ENCODE measurements at places on chromosomes 2 and 18.

GRCh38 chr2:168208652-168209051 is 38.7 kb downstream of the STK39 start:
- no peak for DNase-seq

GRCh38 chr2:20181761-20182160 is 43.2 kb downstream of the SDC1 start:
- no peak for DNase-seq

- no peak for DNase-seq
Observed at GRCh38 chr18:9522952-9523351, 47.6 kb downstream of the RALBP1 start.

GRCh38 chr2:96320728-96321622 is 4.1 kb upstream of the ITPRIPL1 start:
- DNase-seq, result no peak

DNA sequence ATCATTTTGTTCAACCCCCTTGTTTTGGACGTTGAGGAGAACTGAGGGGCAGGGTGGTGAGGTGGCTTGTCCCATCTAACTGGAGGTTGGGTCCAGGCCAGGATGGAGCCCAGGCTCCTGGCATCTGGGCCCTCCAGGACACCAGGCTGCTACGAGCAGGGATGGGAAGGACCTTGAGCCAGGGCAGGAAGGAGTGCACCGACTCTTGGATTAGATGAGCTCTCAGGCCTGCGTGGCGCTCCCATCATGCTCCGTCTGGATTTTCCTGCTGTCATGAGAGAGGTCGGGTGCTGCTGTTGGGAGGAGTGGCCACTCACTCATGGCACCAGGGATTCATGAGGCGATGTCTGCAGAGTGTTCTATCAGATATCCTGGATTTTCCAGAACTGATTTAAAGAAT is 18.3 kb upstream of the ALLC start:
- DNase-seq, result no peak

- DNase-seq, result no peak
Observed at GRCh38 chr2:172894689-172895387, 159.2 kb downstream of the RAPGEF4 start.

DNA sequence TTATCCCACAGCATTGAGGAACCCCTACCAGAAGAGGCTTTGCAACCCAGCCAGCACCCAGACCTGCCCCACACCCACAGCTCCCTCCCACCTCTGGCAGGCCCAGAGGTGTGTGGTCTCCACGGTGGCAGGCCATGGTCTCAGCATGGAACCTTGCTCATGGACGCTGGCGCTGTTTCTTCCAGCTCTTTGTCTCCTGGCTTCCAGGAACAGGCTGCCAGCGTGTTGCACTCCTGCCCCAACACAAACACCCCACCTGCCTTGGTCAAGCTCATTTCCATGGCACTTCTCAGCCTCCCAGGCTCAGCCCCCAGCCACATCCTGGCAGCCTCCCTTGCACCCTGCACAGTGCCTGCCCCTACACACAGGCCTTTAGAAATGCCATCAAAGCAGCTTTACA is 31.7 kb downstream of the EN1 start:
- DNase-seq, result no peak

DNA sequence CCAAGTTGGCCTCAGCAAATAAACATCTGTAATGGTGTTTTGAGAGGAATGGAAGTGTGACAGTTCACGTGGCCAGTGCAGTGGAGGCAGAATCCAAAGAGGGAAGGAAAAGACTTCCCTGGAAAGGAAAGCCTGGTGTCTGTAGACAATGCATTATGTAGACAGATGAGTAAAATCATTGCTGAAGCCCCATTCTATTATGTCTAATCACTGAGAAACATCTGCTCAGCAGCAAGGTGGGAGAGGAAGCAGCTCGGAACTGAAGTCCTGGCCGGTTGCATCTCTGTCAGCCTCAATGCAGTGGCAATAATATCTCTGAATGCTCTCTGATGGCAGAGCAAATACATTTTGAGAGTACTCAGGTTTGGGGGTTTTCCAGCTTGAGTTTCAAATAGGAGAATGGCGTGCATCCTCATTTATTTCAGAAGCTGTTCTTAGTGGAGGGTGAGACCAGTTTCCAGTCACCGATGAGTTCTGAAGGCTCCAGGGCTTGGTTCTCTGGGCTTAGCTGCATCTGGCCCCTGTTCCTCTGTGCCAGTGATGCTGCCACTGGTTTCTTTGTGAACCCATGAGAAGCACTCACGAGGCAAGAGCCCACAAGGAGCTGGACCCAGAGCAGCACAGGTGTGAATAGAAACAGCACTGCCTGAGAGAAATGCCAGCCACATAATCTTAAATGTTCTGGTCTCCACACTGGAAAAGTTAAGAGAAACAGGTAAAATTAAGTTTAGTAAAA is 63.3 kb downstream of the RPIA start:
- DNase-seq, result peak; percentile 14

GRCh38 chr18:36099311-36099710 is 29.8 kb downstream of the SLC39A6 start:
- no peak for DNase-seq

- DNase-seq, result no peak
Observed at GRCh38 chr2:197628043-197628500, 47.3 kb downstream of the RFTN2 start.

DNA sequence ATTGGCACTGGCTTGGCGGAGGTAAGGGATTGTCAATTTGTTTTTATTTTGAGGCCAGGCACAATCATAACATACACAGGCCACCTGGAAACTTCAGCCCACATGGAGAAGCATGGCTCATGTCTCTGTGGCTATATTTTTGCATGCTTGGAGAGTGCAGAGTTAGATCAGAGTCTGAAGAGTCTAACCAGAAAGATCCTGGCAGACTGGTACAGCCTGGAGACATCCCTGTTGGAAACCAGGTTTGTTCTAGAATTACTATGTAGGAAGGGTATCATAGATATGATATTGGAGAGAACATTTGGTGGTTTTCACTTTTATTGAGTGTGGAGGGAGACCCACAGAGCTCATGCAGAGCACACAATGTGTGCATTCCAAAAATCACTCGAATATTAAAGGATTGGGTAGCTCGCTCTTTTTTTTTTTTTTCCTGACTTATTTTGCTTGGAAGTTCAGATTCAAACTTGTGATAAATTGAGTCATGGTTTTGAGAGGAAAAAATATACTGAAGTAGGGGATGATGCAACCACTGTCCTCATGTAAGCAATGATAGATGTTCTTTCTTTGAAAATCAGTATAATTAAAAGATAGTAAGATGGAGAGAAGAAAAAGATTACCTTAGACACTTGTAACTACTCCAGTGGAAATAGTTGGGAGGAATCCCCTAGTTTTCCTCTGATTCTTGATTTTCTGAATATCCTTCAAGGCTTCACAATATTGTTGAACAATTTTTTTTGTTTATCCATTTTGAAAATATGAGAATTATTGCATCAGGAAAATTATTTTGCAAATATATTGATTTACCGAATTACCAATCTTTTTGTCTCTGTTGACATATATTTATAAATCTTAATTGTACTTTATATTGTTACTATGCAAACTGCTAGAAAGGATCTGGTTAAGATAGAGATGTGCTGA is 185.7 kb upstream of the ZEB2 start:
- DNase-seq, result no peak

- DNase-seq, result no peak
Observed at GRCh38 chr18:9429662-9429993, 45.7 kb upstream of the RALBP1 start.

GRCh38 chr2:232412986-232413385 is 6.3 kb downstream of the ALPG start:
- no peak for DNase-seq

- DNase-seq, result no peak
Observed at GRCh38 chr2:238255151-238255551, 15.3 kb upstream of the HES6 start.

DNA sequence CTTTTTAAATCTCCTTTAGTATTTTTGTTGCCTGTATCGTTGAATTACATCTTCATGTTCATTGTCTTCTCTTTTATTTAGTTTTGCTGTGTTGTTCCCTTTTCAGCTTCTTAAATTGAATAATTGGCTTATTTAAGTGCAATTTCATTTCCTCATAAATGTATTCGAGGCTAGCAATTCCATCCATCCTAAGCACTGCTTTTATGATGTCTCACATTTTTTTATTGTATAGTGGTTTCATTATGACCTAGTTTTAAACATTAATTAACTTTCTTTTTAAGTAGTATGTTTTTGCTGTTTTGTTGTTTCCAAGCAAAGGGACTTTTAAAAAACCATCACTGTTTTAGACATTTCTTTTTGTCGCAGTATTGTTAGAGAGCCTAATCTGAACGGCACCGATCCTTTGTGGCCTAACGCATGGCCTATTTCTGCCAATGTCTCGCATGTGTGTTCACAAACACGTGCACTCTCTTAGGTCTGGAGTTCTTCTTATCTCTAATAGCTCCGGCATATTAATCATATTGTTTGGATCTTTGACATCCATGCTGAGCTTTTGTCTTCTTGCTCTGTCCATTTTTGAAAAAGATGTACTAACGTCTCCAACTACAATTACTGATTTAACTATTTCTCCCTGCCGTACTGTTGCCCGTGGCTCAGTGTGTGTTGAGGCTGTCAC is 59.6 kb upstream of the ZNF516 start:
- DNase-seq, result no peak

DNA sequence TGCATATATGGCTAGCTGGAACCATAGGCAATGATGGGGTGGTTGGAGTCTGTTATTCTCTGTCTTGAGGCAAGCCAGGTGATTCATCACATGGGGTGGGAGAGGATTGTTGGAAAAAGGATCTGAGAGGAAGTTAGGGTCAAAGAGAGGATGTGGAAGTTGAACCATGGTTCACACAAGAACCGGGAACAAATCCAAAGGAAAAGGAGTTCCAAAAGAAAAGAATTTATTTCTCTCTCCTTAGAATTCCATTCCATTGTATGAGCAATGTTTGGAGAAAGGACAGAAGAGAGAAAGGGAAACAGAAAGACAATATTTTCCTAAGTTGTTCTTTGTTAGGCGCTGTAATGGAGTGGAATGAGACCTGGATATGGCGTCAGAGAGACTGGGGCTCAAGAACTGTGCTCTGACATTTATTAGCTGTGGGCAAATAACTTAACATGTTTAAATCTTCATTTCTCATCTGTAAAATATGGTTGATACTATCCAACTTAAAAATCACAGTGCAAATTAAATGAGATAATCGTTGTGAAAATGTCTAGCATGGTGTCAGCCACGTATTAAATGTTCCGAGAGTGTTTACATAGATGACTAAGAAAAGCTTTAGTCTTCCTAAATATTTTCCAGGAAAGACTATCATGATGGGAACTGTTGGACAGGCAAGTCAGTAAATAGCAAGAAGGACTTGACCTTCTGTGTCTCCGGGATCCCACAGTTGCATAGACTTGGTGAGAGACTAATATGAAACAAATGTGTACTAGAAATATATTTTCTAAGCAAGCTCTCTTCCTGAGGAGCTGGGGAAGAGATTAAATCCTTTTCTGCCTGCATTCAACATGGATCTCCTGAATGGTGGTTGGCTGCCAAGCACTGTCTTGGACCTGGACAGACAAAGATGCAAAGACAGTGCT is 71.4 kb downstream of the TRIB2 start:
- no peak for DNase-seq

- no peak for DNase-seq
Observed at GRCh38 chr2:33051586-33052360, 105.0 kb downstream of the LTBP1 start.

DNA sequence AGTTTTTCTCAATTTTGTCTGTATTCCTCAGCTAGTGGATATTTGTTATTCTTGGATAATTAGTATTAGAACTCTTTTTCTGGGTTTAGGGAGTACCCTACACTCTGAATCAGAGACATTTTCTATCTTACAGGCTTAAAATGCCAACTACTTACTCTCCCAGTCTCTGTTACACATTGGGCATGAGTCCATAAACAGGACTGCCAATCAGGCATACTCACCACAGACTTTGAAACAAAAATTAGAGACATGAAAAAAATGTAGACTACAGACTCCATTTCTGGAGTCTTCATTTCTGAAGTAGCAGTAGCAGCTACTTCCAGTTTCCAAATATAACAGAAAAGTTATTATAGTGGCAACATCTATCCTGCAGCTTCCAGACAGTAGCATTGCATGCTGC is 279.7 kb downstream of the MBD5 start:
- DNase-seq, result no peak

GRCh38 chr2:164662868-164663631 is 41.8 kb upstream of the GRB14 start:
- no peak for DNase-seq

GRCh38 chr2:216607277-216607560 is 26.0 kb upstream of the IGFBP2 start:
- no peak for DNase-seq

- no peak for DNase-seq
Observed at GRCh38 chr2:54950811-54951210, 99.4 kb downstream of the RTN4 start.

DNA sequence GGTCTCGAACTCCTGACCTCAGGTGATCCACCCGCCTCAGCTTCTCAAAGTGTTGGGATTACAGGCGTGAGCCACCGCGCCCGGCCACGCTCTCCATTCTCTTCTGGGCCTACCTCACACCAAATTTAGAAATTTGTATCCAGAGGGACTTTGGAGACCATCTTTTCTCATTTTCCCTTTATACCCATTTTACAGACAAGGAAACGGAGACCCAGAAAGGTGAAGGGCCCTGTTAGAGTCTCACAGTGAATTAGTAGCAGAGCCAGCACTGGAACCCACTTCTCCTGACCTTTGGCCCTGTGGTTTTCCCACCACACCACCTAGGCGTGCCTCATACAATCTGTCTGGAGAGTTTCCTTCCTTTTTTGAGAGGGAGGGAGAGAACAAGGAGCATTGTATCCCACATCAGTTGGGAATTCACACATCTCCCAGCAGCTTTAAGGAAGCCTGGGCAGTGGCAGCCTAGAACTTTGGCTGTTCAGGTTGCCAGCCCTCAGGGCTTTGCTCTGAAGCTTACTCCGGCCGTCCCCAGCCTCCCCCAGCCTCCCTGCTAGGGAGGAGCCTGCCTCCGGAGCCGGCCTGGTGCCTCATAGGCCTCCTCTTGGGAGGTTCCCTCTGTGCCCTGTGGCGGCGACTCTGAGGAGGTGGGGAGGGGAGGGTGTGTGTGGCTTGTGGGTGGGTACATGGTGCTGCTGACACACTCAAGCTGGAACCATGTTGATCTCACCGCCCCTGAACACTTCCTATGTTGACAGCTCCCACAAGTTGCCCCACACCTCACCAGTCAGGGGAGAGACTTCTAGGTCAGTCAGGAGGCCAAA is 13.8 kb downstream of the FOSL2 start:
- DNase-seq, result no peak
